IMR-90 (cell line): ENCODE measurements at places on chromosomes 7 and 10.

DNA sequence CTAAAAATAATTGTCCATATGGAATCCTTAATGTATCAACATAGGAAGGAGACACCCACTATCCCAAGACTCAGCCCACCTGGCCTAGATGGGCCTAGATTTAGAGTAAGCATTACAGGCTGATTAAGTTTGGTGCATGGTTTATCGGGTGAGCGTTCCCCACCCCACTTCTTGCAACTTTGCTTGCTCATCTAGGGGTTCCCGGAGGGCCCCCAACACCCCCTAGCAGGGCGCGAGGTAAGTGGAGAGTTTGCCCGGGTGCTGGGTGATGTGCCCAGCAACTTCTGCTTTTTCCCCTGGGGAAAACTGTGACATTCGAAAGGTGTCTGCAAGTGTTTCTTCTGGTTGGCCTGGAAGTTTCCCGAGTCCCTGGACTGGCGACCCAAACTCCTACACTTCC lies 31.7 kb downstream of the SKIDA1 start:
- no peak for DNase-seq

- no peak for DNase-seq
Measured at GRCh38 chr7:41501466-41501865, 201.4 kb downstream of the INHBA start.

GRCh38 chr7:132580717-132581285 lies 4.5 kb upstream of the PLXNA4 start:
- peak; percentile 64 for DNase-seq

- no peak for DNase-seq
Measured at GRCh38 chr7:114242992-114243507, 171.6 kb upstream of the FOXP2 start.

GRCh38 chr7:83014546-83014945 lies 148.1 kb downstream of the PCLO start:
- no peak for DNase-seq

DNA sequence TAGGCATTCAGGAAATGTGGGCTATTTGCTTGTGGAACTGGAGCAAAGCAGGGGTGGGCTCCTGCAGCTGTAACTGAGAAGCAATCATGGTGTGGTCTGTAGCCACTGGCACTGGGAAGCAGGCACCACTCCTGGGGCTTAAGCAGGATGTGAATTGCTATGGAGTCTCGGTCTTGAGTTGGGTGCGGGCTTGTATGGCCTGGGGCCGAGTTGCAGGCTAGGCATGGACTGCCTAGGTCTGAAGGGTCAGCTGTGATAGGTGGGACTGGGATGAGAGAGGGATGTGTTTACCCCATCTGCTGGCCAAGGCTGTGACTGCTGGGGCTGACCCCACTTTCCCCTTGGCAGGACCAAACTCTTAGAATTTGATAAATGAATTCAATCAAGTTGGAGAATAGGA lies 43.0 kb downstream of the ADCY1 start:
- no peak for DNase-seq

- no peak for DNase-seq
Measured at GRCh38 chr7:86790383-86790782, 146.7 kb downstream of the GRM3 start.

GRCh38 chr10:12255048-12255447 lies 59.1 kb downstream of the CDC123 start:
- DNase-seq = peak; percentile 9

DNA sequence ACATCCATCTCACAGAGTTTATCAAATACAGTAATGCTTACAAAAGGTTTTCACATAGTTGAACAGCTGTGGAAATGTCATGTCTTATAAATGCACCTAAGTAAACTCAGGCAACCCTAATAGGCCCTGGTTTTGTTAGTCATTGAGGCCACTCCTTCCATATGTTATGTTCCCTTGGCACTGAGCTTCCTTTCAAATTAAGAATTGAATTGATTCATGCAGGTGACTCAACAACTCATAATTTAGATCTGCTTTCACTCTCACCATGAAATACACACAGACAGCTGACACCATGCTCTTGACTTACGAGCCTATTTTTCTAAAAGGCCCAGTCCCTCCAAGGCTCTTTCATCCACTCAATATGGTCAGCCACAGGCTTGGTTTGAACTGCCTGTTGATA lies 476.9 kb downstream of the KCNMA1 start:
- peak; percentile 97 for DNase-seq

GRCh38 chr7:120077777-120078176 lies 195.2 kb upstream of the KCND2 start:
- DNase-seq = no peak
